Activated CD4-positive, alpha-beta T cell treated with anti-CD3 and anti-CD28 coated beads, Interleukin-2, amount 50 U/mL, for 4 hours (primary cell): ENCODE measurements at places on chromosomes 13 and 19.

DNA sequence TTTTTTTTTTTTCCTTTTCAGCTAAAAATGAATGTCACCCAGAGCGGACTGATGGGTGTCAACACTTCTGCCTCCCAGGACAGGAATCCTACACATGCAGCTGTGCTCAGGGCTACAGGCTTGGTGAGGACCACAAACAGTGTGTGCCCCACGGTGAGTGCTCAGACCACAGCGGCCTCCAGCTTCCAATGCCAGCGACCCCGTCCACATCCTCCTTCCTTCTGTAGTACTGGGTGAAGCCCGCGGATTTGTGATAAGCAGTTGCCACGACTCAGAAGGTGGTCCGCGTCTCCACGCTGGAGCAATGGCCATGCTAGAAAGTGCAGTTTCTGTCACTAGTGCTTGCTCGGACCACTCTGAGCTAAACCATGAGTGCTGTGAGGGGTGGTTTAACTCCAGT is 6.0 kb downstream of the PROZ start:
- no peak for DNase-seq

DNA sequence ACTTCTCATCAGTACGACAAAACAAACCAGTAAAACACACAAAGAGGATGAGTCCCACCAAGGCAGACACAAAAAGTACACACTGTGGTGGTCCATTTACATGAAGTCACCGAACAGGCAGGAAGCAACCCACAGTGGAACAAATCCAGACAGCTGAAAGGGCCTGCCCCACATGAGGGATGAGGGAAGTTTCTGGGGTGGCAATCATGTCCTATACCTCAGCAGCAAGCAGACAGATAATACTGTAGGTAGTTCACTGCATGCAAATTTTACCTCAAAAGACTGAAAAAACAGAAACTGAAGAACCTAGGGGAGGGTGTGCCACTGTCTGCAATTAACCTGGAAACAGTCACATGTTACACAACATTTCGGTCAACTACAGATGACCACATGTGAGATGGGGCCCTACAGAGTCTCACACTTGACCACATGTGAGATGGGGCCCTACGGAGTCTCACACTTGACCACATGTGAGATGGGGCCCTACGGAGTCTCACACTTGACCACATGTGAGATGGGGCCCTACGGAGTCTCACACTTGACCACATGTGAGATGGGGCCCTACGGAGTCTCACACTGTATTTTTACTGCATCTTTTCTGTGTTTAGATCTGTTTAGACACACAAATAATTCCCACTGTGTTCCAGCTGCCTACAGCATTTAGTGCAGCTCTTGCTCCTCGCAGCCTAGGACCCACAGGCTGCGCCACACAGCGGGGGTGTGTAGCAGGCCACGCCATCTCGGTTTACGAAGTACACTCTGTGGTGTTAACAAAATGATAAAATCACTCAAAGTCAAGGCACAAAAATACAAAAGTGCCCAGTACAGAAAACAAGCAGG is 22.2 kb downstream of the PCID2 start:
- DNase-seq: no peak

GRCh38 chr13:40895227-40896184 is 106.1 kb downstream of the SLC25A15 start:
- no peak for DNase-seq

DNA sequence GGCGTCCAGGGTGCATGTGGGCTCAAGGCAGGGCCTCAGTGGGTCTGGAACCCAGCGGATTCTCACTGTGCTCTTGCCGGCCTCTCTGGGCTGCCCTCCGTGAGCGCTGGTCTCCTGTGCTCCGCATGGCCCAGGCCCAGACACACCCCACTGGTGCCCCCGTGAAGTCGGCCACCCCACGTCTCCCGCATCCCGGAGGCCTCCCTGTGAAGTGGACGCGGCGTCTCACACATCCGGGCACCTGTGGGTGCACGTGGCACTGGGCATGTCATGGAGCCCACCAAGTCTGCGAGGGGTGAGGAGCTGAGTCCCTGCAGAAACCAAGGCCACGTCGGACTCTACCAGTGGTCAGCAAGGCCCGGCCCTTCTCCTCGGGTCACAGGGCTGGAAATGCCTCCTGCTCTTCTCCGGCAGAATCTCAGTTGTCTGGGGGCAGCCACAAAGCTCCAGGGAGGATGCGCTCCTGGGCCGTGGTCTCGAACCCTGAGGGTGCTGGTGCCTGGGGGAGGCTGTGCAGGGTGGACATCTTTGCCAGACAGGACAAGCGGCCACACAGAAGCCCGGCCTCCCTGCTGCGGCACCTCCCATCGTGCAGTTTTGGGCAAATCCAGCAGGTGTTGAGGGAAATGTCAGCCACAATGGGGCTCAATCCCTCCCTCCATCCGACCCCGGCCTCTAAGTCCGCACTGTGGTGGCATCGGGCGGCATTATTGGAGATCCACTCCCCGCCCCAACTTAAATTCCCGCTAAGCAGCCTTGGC is 2.2 kb downstream of the C13orf46 start:
- DNase-seq: no peak

- DNase-seq: no peak
These were observed 460.0 kb upstream of the ZNF507 start for GRCh38 chr19:31885280-31885853.

- DNase-seq: peak; percentile 11
These were observed 113.2 kb downstream of the TM9SF2 start for GRCh38 chr13:99614465-99614885.

DNA sequence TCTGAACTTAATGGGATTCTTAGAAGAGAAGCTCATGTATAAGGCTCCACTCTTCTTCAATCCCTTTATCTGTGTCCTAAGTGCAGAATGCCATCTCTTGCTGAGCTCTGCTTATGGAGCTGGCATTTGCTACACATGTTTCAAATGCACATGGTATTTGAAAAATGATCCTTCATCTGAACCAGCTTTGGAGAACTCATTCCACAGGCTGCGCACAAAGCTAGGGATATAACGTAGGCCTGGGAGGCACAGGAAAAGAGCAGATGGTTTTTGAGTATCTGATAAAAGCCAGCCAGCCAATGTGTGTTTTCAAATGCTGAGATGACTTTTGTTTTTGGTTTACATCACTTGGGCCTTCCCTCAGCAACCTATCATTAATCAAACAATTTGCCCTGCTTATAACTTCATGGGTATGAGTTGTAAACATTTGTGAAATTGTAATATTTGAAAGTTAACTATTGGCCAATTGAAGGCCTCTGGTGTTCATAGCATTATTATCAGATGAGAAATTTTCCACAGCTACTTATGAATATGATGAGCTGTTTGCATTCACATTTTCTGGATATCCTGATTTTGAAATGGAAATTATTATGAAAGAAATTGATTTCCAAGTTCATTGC is 729.0 kb downstream of the FGF9 start:
- DNase-seq: no peak

GRCh38 chr19:9467161-9467560 is 31.3 kb downstream of the ZNF560 start:
- DNase-seq: no peak

- no peak for DNase-seq
These were observed 23.1 kb downstream of the ZNF536 start for GRCh38 chr19:30395283-30395682.

DNA sequence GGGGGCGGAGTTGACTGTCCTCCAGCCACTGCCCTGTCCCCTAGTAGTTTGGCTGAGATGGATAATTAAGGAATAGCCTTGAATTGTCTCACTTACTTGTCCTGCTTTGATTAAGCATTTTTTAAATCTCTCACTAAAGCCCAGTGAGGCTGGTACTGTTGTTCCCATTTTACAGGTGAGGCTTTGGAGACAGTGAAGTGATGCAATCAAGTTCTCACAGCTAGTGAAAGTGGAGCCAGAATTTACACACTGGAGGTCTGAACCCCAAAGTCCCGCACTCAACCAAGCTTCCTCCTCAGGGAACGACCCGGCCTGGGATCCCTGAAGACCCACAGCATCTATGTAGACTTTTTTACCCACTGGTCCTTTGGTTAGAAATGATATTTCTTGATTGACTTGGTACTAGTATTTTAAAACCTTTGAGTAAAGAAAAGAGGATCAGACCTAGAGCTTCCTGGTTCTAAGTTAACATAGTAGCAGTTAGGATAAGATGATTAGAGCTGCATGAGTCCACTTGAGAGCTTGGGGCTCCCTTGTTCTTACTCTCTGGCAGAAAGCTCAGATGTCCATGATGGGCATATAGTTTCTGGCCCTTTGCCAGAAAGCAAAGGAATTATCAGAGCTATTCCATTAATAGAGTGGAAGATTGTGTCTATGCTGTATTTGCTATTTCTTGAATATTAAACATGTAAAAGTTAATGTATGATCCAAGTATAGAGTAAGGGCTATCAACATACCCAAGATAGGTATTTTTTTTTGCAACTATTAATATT is 154.3 kb downstream of the LMO7 start:
- no peak for DNase-seq

DNA sequence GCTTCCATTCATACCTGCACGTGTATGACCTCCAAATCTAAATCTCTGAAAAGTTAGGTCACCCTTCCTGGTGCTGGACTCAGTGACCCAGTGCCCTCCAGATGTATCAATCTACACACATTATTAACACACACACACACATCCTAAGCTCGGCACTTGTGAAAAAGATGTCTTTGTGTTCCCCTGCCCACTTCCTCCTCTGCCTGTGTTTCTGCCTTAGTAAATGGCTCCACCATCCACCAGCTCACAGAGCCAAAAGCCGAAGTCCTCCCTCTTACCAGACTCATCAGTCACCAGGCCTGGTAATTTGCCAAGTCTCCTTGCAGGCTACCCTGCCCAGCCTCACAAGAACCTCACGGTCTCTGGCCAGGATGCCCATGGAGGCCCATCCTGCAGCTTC is 131.5 kb downstream of the SHISA2 start:
- DNase-seq: no peak

GRCh38 chr13:50283017-50283416 is 267.8 kb downstream of the KCNRG start:
- no peak for DNase-seq

DNA sequence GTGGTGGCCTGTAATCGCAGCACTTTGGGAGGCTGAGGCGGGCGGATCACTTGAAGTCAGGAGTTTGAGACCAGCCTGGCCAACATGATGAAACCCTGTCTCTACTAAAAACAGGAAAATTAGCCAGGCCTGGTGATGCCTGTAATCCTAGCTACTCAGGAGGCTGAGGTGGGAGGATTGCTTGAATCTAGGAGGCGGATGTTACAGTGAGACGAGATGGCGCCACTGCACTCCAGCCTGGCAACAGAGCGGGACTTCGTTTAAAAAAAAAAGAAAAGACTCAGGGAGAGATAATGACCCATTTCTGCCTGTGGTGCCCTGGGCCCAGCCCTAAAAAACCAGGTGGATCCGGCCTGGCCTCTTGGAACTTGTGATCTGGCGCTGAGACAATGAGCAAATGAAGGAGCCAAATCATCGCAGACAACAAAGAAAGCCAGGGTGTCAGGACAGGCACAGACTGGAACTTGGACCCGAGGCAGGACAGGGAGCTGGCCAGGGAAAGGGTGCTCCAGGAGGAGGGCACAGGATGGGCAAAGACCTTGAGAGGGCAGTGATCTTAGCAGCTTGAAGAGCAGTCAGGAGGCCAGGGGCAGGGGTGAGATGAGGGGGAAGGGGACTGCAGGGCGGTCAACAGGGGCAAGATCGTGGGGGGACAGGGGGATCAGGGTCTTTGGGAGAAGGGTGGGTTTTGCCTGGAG is 962 bp upstream of the JAK3 start:
- DNase-seq: no peak

DNA sequence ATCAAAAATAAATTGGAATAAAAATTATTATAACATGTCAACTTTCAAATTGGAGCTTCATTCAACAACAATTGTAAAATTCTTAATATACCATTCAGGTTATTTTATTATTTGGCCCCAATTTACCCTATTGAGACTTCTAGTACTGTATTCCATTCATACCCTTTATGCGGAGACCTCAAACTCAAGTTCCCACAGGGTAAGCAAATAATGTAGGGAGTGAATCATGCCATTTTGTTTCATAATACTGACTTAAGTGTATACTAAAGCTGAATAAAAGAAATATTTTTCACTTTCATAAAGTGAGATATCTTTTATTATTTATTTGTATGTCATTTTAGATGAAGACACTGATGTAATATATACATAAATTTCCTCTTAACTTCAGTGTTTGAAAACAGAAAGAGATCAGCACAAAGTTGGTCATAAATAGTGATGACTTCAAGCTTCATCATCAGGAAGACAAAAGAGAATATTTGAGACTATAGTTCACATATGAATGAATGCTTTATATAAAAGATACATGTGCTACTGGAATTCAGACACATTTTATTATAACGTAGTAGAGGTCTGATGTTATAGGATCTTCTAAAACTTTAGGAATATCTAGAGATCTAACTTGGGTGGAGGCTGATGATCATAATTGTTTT is 894.4 kb upstream of the PCDH9 start:
- no peak for DNase-seq

DNA sequence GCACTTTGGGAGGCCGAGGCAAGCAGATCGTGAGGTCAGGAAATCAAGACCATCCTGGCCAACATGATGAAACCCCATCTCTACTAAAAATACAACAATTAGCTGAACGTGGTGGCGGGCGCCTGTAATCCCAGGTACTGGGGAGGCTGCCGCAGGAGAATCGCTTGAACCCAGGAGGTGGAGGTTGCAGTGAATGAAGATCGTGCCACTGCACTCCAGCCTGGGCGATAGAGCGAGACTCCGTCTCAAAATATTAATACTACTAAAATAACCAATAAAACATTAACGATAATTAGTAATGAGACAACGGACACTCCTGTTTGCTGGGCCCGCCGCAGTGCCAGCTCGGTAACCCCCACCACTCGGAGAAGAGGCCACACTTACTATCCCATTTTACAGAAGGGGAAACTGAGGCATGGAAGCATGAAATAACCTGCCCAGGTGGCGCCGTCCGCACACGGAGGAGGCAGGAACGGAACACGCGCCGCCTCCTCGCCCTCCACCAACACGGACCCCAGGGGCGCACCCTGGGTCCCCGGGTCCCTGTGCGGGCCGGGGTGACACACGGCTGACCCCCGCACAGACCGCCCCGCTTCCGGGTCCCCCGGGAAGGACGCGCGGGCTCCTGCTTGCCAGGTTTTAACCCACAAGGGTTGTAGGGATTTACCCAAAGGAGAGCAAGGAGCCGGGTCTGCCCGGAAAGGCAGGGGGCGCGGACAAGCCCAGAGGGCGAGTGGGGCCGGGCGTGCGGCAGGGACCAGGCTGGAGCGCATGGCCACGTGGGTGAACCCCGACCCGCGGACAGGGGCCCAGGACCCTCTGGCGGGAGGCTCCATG is 1.6 kb downstream of the R3HDM4 start:
- DNase-seq: no peak

- no peak for DNase-seq
These were observed 94.3 kb downstream of the SIPA1L3 start for GRCh38 chr19:38001158-38001781.

DNA sequence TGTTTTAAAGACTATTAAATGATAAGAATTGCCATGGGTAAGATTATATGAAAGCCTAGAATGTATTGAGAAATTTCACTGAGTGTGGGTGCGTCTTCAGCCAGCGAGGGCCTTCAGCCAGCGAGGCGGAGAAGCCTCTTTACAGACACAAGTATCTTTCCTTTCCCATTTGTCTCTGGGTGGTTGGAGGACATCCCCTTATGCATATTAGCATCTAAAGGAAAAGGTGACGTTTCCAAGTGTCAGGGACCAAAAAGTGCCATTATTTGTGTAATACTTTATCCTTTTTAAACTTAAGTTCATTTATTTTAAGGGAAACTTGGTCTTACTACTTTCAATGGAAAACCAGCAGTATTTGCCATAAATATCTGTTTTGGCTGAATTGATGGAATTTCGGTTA is 22.2 kb downstream of the SMARCA4 start:
- DNase-seq: no peak
